HFF-Myc (cell line): ENCODE measurements at places on chromosomes 3 and 15.

- DNase-seq: no peak
Observed at GRCh38 chr3:150330174-150330573, 77.9 kb upstream of the TSC22D2 start.

DNA sequence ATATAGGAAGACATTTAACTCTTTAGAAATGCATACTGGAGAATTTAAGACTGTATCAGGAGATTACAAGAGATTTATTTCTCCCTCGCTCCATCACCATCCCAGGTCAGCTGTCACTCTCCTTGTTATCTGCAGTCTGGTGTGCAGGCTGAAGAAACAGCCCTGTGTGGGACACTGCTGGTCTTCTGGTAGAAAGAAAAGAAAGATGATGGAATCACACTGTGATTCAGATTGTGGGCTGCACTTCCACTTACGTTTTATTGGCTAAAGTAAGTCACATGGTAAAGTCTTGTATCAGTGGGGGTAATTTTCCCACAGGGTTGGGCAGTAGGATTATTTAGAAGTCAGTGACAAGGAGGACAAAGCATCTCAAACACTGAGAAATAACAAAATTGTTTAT, 18.1 kb upstream of the ATP1B3 start:
- no peak for DNase-seq

GRCh38 chr3:132293251-132293650, 24.0 kb upstream of the ACP3 start:
- no peak for DNase-seq

GRCh38 chr15:61116825-61117224, 112.3 kb downstream of the RORA start:
- no peak for DNase-seq
